H1 (cell line): ENCODE measurements at places on chromosomes 5 and 9. TPM values are rescaled to one million over a fixed set of nuclear protein-coding genes. Genes with fewer than 3 reads are reported as not detected.

Gene NPR3
- total RNA-seq, result not detected in 2 replicates

Gene UGT3A1
- total RNA-seq, result 1.5 and 2.4 TPM in 2 replicates

Gene FABP6
- total RNA-seq, result 3.6 and 4.8 TPM in 2 replicates

Gene FOXD4L3
- 0.15 TPM in 1 of 2 replicates, not detected in the other for total RNA-seq

Gene GPR151
- not detected in 2 replicates for total RNA-seq

Gene PROP1
- not detected in 2 replicates for total RNA-seq

Gene SPATA31C1
- total RNA-seq, result 0.11 TPM in 1 of 2 replicates, not detected in the other

Gene ENTPD8
- 0.33 and 0.48 TPM in 2 replicates for total RNA-seq

Gene PLEKHG4B
- 42.9 and 43.6 TPM in 2 replicates for total RNA-seq

Gene AMBP
- 3.0 and 3.1 TPM in 2 replicates for total RNA-seq

Gene NKD2
- 6.3 and 7.9 TPM in 2 replicates for total RNA-seq

Gene PCDHAC2
- 3.7 and 4.9 TPM in 2 replicates for total RNA-seq

Gene MEIKIN
- total RNA-seq, result not detected in 2 replicates

Gene FBLL1
- total RNA-seq, result 8.3 and 8.6 TPM in 2 replicates

Gene COL5A1
- 10.5 and 12.0 TPM in 2 replicates for total RNA-seq

Gene IFNA13
- not detected in 2 replicates for total RNA-seq

Gene TLR4
- 0.17 and 0.19 TPM in 2 replicates for total RNA-seq

Gene C9orf57
- not detected in 2 replicates for total RNA-seq

Gene PTPN3
- 3.7 TPM in 2 replicates for total RNA-seq

Gene EGFLAM
- 0.15 and 0.24 TPM in 2 replicates for total RNA-seq

Gene DBH
- 0.29 TPM in 1 of 2 replicates, not detected in the other for total RNA-seq
